KG1 (cell line): ENCODE measurements at places on chromosomes 2 and 18.

- no peak for DNase-seq
Measured at GRCh38 chr2:206323486-206323885, 49.0 kb downstream of the ZDBF2 start.

- no peak for DNase-seq
Measured at GRCh38 chr2:189698020-189698887, 23.8 kb downstream of the ANKAR start.

DNA sequence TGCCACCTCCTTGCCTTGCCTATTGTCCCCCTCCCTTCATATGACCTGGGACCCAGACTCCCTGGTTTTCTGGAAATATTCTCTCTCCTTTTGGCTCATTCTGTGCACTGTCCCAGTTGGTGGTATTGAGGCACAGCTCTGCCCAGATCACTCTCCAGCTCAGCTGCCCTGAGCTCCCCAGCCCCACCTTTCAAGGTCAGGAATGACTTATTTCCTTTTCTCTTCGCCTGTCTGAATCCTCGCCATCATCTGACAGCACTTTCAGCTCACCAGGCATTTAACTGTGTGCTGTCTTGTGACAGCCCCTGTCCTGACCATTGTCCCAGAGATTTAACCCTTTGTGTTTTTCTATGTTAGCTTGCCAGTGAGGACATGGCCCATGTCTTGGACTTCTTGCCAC lies 133.0 kb downstream of the MSH2 start:
- DNase-seq = no peak

DNA sequence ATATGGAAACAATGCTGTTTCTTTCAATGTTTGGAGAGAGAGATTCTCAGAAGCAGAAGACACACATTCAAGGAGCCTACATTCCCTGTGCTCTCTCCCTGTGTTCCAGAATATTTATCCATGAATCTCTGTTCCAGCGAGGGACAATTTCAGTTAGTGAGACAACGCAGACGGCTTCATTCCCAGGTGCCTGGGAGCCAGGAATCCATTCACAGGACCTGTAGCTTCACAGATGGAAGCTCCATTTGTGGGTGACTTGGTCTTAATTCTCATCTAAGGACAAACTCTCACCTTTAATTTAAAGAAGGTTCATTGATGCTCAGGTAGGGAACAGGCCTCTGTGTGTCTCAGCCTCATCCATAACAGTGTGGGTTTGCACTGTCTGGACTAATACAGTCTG lies 1156.6 kb downstream of the RPIA start:
- no peak for DNase-seq

- no peak for DNase-seq
Measured at GRCh38 chr18:77668219-77668618, 418.6 kb downstream of the GALR1 start.

DNA sequence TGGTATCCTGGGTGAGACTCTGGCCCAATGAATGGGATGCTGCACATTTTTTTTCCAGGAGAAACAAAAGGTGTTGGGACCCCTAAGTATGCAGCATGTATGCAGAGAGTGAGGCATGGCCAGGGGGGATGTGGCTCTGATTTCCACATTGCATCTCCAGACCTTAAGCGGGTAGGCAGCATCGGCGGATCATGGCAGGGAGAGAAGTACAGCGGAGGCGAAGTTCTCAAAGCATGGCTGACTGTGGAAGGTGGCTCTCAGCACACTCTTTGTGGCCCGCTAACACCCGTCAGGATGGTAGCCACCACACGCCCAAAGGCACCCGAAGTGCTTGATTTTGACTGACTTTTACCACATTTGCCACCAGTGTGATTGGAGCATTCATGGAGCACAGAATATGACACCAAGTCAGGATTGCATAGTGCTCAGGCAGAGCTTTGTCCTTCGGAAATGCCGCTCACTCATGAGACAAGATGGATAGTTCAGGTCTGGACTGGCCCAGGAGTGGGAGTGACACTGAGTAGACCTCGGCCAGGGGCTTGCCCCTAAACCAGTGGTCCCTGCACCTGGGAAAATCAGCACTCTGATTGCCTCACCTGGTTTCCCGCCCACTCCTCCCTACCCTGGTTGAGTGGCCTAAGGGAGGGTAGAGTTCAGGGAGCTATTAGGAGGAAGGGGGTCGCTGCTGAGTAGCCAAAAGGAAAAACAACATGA lies 14.2 kb downstream of the INPP4A start:
- no peak for DNase-seq

GRCh38 chr2:149587950-149588487 lies 444 bp upstream of the MMADHC start:
- no peak for DNase-seq

- DNase-seq = no peak
Measured at GRCh38 chr2:64423303-64423702, 30.7 kb upstream of the LGALSL start.

DNA sequence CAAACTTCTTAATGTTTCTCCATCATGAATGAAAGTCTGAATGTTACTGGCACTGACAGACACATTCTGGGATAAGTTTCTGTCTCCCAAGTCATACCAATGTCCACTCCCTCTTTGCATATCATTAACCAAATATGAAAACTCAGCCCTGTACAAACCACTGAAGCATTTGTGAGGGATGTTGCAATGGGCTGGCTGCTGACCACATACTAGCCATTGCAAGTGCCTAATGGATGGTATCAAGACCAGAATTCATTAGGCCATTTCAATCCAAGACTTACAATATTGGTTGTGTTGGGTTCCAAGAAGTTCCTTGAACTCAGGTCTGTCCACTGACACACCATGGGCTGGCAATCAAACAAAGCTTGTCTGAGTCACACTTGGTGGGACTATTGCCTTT lies 73.8 kb downstream of the CBLN2 start:
- no peak for DNase-seq

- DNase-seq = peak; percentile 27
Measured at GRCh38 chr2:50535971-50536759, 495.8 kb downstream of the NRXN1 start.
